ENCODE measurements at places on chromosomes 1 and 21.

DNA sequence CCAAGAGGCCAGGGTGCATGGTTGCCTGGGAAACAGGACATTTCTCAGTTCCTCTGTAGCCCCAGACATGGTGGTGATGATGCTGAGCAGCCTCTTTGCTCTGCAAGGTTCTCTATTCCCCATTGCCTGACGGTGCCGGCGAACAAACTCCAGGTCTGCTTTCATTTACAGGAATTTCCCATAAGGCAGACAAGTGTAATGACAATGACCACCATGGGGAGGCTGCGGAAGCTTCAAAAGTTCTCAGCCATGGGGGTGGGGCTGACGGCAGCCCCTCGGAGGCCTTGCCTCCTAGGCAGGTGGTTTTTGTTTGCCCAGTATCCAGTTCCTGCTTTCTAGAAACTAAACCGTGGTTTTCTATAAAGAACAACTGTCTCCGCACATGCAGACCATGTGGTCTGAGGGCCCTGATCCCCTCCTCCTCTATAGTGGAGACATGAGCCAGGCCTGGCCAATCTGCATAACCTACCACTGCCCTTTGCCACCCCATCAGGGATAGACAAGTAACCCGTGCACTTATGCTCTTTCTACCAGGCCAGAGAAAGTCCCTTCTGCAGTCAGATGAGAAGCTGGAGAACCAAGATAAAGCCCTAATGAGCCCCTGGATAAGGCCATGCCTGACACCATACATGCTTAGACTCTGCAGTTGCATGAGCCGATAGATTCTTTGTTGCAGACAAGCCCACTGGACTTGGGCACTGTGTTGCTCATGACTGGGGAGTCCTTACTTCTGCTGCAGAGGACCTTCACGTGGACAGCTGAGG is 54.1 kb downstream of the LDLRAD2 start:
- no peak for DNase-seq

GRCh38 chr1:45152126-45152525 is 54.3 kb downstream of the ZSWIM5 start:
- no peak for DNase-seq

DNA sequence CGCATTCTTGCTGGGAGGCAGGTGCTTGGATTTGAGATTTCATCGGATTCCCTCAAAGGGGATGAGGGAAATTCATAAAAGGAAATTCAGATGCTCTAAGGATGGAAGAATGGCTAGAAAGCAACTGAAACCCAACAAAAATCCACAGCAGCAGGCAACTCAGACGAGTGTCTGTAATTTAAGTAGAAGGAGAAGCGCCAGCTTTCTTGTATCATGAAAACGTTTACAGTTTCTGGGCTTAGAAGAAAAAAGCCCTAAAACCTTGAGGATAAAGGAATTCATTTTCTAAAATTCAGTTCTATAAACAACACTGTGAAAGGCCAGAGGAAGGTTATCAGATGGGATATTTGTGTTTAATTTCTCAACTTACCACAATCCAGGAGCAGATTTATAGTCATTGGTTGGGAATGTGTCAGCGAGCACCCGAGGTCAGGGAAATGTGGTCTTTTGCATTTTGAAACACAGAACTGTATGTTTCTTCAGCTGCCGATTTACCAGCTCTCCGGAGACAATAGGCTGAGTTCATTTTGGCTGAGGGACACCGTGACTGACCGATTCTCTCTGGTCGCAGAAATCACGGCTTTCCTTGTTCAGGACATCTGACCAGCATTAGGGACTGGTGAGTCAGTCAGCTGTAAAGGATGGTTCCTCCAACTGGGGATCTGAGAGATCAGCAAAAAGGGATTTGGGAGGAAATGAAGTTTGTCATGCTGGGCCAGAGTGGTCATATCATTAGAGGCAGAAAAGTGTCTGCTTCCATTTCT is 111.6 kb upstream of the ERRFI1 start:
- DNase-seq = no peak

DNA sequence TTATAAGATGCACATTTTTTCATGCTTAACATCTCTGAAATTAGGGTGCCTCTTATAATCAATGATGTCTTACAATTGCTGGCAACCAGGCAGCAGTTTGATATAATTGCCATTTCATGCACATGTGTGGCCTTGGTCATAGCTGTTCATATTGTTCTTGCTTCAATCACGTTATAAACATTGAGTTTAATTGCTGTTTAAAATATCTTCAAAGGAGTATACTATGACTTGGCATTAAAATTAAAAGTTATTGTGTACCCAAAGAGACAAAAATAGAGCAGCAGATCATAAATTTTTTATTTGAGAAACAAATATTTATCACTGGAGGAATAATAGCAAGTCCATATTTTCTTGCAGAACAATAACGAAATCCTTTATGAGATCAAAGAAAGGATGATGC is 325.5 kb downstream of the LMX1A start:
- no peak for DNase-seq

GRCh38 chr1:1161683-1162079 is 12.0 kb upstream of the TTLL10 start:
- no peak for DNase-seq

GRCh38 chr1:201026836-201027235 is 3.3 kb upstream of the KIF21B start:
- no peak for DNase-seq

DNA sequence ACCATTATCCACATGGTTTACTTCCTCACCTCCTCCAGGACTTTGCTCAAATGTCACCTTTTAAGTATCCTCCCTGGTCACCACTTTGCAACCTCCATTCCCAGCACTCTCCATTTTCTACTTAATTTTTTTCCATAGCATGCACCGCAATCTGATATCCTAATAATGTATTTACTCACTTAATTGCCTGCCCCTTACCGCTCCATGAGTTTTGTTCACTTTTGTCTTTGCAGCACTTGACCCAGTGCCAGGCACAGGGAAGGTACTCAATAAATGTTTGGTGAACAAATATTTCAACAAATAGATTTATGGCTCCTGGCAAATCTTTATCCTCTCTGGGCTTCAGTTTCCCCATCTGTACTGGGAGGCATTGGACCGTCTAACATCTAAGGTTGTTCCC is 53.6 kb downstream of the UBE2T start:
- no peak for DNase-seq

DNA sequence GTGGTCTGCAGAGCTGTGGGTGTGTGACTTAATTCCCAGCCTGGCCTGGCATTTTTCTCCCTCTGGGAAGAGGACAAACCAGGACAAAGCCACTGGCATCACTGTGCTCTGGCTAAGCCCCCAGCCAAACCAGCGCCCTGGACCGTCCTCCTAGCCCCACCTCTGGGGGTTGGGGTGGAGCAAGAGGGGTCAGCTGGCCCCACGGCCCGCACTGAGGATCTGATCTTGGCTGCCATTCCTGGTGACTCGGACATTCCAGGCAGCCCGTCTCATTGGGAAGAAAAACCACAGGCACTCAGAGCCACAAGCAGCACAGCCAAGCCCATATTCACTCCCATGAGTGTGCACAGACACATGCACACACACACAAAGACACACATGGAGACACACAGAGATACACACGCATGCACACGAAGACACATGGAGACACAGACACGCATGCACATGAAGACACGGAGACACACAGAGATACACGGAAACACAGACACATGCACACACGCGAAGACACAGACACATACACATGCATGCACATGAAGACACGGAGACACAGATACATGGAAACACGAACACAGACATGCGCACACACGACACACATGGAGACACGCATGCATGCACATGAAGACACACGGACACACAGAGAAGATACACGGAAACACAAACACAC is 2.3 kb upstream of the MXRA8 start:
- DNase-seq = no peak

DNA sequence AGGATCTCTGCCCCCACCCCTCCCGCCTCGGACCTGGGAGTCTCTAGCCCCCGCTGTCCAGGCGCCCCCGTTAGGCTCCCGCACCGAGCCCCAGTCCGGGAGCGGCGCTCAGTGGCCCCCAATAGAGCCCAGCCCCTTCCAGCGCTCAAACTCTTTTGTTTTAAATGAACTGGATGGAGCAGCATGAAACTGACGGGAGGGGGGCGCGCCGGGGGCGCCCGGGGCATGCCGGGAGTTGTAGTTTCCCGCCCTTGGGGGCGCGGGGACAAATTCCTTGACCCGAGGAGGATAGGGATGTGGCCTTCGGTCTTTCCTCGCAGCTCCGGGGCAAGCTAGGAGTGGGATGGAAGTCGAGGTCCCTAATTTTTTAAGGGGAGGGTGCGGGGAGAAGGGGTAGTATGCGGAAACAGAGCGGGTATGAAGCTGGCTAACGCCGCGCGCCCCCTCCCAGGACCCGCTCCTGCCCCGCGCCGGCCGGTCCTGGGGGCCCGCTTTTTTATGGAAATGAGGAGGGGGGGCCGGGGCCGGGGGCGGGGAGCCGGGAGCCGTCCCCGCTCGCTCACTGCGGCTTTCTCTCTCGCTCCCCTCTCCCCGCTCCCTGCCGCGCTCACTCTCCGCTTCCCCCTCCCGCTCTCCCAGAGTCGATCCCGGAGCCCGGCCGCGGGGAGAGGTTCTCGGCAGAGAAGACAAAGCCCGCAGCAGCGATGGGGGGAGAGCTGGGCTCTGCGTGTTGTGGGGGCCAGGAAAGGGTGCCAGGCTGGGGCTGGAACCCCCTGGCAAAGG is at the start of gene MEX3A:
MEX3A (minus strand) TSS at position 157 of the 783 bp plus-strand sequence. CDS start 467 bp downstream, outside the sequence.
- peak; percentile 84 for DNase-seq

DNA sequence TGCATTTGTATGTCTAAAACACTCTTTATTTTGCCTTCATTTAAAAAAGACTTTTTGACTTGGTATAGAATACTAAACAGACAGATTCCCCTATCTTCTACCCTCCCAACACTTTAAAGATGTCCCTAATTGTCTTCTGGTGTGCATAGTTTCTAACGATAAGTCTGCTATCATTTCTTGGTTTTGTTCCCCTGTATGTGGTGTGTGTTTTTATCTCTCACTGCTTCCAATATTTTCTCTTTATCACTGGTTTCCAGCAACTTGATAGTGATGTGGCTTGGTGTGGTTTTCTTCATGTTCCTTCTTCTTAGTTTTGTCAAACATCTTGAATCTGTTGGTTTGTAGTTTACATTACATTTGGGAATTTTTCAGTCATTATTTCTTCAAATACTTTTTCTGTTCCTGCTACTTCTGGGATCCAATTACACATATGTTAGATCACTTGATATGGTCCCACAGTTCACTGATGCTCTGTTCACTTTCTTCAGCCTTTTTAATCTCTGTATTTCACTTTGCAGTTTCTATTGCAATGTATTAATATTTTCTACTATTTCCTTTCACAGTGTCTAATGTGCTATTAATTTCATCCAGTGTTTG is 23.2 kb downstream of the F5 start:
- no peak for DNase-seq

Measured in NCI-H2107 (cell line).